ENCODE measurements at places on chromosomes 2 and 18.

- DNase-seq: no peak
Observed at GRCh38 chr2:96396602-96397001, 61.0 kb downstream of the NCAPH start.

DNA sequence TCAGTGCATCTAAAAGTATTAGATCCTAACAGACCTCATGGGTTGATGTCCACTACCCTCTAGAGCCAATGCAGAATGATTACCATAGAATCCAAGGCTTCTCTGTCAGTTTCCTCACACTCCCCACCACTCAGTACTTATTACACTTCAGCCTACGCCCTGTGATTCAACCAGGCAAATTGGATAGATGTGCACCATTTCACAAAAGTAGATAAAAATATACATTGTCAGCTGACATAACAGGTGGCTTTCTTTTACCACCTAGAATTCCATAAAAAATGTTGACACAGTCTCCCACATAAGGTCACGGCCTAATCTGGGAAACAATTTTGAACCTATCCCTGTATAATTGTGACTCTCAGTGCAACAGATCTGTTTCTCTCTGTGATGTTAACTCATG, 144.9 kb downstream of the CERS6 start:
- DNase-seq: no peak

- no peak for DNase-seq
Observed at GRCh38 chr18:34085140-34085739, 139.5 kb downstream of the NOL4 start.

DNA sequence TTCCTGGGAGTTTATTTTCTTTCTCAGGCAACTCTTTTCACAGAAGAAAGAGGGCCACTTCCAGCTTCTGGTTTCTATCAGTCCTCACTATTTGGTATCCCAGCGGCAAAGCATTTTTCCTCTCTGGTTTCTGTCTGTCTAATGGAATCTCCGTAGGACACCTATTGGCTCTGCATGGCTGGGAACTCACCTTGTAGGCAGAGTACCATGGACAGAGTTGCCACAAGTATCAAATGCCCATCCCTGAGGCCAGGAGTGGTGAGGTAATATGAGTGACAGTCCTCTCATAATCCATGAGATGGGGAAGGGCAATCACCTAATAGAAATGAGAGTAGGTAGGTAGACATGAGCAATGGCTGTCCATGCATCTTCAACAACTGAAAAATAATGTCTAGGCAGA, 369.5 kb upstream of the PIK3C3 start:
- DNase-seq: no peak

DNA sequence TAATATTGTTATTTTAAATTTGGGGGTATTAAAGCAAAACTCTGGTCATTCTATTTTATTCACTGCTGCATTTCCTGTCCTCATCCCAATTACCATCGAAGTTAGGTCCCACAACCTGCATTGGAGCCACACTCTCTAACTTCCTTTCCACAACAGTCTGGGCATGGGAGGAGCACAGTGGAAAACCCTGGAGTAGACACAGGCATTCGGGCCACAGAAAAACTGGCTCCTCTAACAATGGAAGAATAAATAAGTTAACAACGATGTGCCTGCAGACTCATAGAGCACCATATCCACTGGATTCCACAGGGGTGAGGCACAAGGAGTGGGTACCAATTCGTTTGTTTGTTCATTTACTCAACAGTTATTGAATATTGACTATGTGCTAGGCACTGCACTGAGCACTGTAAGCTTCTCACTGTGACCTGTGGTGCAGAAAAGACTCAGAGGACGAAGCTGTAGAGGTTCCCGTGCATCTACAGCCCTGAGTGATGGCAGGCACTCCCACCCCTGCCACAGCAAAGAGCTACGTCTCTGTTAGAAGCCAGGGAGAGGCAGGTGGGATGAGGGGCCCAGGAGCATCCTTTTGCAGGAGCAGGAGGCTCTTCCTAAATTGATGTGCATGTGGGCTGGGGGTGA, 154.2 kb upstream of the PGAP1 start:
- no peak for DNase-seq

GRCh38 chr2:96400049-96401000, 64.8 kb downstream of the NCAPH start:
- DNase-seq: no peak

DNA sequence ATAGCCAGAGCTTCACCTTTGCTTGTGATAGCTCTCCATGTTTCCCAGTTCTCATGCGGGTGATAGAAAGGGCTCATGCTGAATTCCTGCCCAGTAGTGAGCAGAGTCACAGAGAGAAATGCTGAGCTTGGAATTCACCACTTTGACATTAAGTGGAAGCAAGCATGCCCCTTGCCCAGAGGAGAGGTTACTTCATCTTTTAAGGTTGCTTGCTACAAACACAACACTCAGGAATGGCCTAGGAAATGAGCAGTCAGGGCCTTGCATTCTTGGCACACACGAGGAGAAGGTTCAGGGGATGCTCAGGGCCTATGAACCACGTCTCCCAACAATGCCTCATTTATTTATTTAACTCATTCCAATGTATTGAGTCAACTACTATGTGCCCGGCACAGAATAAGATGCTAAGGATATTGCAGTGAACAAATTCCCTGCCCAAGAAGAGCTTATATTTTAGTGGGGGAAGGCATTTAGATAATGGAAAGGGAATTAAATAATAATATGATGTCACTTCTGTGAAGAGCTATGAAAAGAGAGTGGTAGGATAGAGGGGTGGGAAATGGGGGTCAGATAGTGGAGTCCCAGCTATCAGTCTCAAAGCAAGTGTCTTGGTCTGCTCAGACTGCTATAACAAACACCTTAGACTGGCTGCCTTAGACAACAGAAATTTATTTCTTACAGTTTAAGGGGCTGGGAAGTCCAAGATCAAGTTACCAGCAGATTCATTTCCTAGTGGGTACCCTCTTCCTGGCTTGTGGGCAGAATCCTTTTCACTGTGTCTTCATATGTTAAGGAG, 42.1 kb downstream of the DDX18 start:
- DNase-seq: no peak

DNA sequence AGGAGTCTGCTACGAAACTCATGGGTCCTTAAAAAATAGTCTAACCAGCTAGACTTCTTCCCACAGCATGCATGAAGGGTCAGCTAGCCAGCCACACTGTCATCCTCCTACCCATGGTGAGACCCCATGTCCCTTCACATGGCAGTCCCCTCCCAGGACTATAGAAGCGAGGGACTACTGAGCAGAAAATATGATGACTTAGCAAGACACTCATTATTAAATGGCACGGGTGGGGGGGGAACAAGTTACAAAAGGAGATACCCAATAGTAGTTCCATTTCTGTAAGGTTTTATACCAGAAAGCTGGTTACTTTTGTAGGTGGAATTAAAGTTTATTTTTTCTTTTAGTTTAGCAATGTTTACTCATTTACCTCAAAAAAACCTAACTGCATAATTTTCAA, 31.5 kb downstream of the ST8SIA5 start:
- DNase-seq: no peak

- DNase-seq: no peak
Observed at GRCh38 chr2:18950361-18950851, 361.0 kb upstream of the NT5C1B start.

DNA sequence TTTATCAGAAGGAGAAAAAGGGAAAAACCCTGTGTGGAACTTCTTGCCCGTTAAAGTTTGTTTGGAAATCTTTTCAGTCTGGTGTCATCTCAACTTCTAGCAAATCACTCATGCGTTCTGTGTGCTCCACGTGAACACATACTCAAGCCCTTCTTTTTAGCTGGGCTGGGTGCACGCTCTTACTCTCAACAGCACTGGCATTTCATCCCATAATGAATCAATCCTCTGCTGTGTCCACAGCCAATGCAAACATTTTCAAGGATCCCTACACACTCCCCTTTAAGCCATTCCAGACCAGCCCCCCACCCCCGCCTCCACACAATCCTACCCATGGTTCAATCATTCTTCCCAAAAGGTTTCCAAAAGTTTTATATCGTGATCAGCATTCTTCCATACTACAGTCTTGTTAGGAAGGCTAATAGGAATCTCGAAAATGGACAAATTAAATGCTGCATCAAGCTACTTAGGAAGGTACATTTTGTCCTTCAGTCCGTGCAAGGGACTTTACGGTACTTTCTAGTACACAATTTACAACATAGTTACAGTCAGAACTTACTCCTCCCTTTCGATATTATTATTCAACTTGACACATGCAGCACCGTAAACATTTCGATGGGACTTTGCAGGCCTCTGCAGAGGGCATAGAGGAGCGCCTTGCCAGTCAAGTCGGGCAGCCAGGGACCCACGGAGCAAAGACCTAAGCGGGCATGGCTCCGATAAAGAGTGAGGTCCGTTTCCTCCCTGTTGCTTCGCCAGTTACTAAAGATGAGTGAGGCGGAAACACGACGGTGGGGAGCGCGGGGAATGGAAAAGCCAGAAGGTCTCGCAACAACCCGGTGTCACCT, 1.4 kb downstream of the PTGR3 start:
- no peak for DNase-seq

DNA sequence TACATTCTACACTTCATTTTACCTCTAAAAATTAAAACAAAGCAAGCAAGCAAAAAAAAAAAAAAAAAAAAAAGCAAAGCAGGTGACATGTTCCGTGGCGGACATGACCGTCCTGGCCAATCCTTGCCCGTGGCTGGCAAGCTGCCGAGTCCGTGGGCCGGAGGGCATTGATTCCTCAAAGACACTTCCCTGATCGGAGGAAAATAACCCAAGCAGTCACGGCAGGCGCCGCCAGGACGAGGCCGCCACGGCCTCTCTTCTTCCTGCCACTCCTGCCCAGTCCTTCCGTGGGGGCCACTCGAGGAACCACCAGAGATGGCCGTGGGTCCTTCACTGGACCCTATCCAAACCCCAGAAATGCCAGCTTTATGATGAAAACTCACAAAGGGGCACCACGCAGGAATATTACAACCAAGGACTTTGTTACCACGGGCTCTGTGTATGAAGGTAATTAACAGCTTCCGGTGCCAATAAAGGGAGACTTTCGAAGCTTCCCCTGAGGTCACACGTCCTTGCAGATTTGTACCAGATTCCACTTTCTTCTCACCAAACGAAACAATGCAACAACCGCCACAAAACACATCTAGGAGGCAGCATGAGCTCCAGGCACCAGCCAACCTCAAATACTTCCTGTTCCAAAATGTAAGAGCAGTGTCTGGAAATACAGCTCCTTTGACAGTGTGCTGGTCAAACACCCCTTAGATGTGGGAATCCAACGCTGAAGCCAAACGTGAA, 170.3 kb downstream of the HDAC4 start:
- DNase-seq: no peak

- DNase-seq: no peak
Observed at GRCh38 chr2:147663962-147664361, 180.9 kb upstream of the ACVR2A start.

Data from naive B cell (primary cell).